ENCODE measurements at places on chromosomes 12 and 14.
A peak's percentile ranks its signal among the peaks of the same experiment; 100 is the strongest.

DNA sequence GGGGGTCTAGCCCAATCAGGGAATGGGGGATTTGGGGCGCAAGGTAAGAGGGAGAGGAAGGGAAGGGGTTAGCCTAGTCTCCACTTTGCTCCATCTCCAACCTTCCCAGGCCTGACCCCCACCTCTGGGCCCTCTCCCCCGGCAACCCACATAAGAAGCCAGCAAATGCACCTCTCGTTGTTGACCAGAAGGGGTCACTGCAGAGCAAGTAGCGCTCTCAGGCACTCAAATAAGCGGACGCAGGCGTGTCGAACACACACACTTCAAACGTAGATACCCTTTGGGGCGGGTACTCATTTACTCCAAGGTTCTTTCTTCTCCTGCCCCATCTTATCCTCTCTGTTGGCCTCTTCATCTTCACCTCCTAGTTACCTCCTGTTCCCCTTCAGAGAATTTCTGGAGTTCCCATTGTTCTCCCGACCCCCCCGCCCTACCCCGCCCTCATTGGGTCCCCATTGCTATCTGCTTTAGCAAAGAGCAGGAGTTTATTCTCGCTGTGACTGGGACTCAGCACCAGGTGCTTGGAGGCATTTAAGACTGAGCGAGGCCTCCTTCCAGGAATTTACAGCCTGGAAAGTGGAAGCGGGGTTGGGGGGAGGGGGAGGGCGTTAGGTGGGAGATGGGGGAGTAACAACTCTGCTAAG is 1.5 kb upstream of the SRRM4 start:
- peak; percentile 7 for DNase-seq

GRCh38 chr14:73634011-73634833 is 10.6 kb upstream of the DNAL1 start:
- DNase-seq, result no peak

DNA sequence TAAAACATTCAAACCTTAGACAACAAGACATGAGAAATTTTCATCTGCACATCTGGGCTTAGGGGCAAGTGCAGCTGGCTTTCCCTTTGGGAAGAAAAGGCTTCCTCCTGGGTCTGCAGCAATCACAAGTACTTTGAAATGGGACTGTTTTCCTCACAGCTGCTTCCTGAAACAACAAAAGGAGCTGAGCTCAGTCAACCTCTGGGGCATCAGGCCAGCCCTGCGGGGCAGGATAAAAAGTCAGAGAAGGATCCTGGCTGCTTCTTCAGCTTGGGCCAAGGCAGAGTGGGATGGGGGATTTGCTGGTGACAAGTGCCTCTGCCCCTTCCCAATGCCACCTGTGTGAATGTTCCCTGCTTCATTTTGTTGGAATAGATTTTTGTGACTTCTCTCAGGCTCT is 16.2 kb upstream of the SDR39U1 start:
- no peak for DNase-seq

DNA sequence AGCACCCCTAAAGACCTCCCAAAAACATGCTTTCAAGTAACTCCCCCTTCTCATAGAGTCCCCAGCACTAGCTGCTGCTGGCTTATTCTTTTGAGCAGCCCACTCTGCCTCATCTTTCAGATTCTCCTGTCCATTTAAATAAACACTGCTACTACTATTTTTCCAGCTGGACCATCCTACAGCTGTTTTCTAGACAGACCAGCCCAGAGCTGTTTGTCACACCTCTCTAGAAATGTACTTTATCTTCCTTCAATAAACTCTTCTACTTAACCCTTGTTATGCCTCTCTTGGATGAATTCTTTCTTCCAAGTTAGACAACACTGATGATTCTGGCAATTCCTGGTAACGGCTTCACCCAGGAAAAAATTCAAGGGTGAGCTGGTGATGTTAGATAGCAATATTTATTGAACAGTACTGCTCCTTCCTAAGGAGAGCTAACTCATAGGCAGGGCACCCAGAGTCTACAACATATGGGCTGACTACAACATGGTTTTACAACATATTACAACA is 995.7 kb downstream of the LRFN5 start:
- DNase-seq, result no peak

DNA sequence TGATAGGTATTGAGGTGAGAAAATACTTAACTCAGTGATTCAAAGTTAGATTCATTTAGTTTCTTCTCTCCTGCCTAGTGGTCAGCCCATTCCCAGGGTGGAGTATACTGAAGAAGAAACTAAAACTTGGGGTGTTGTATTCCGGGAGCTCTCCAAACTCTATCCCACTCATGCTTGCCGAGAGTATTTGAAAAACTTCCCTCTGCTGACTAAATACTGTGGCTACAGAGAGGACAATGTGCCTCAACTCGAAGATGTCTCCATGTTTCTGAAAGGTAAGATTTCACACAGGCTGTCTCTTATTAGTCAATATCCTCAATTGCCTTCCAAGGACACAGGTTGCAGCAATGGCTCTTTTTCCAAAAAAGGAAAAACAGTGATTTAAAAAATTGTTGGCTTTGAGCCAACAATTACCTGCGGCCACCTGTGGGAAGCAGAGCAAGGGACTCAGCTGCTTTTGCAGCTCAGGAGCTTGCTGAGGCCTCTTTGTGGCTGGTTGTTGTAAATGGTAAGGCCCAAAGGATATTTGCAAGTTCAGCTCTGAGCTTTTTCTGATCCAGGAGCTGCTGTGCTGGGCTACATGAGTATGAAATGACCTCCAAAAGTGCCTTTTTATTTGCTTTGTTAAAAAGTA is 33.9 kb downstream of the TPH2 start:
- no peak for DNase-seq

GRCh38 chr12:4012977-4013968 is 140.1 kb upstream of the PARP11 start:
- DNase-seq, result no peak
